NCI-H1092 treated with DMSO at 0.1 percent for 48 hours (cell line): ENCODE measurements at places on chromosomes 4 and X.

GRCh38 chr4:68184923-68185322 lies 55.3 kb upstream of the TMPRSS11F start:
- no peak for DNase-seq

DNA sequence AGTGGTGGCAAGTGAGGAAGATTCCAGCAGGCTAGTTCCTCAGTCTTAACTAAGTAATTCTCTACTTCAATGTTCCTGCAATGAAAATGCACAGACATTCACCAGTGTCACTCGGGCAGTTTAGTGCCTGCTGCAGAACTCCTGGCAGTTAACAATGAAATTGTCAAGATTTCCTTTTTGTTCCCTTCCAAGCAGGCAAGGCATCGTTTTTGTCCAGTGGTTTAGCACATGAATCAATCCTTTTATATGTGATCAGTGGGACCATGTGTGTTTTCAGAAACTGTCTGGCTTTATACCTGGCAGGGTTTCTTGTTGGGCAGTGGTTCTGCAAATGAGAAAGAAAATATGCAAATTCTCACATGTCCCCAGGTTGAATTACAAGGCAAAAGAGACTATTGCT lies 122.2 kb downstream of the GBA3 start:
- DNase-seq = no peak

DNA sequence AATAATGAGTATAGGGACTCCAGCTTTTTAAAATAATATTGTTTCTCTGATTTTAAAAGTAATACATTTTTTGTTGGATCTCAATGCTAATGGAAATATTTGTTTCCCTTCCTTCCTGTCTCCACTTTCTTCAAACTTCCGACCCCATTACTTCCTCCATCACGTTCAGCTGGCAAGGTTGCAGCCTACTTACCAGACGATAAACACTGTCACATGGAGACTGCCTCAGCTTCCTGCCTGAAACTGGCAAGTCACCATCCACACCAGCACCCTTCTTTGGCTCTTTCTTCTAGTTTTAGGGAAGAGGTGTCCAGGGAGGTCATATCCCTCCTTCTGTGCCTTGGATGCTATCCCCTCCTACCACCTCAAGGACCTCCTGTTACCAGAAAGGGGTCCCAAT lies 3.4 kb upstream of the INTU start:
- no peak for DNase-seq

GRCh38 chr4:106463622-106464021 lies 95.0 kb upstream of the GIMD1 start:
- DNase-seq = no peak

- DNase-seq = no peak
Observed at GRCh38 chr4:68960294-68961163, 8.9 kb upstream of the UGT2A3 start.

GRCh38 chr4:153083447-153083947 lies 120.7 kb upstream of the TRIM2 start:
- DNase-seq = peak; percentile 87

GRCh38 chr4:119971431-119972084 lies 95.1 kb downstream of the MAD2L1 start:
- DNase-seq = no peak

DNA sequence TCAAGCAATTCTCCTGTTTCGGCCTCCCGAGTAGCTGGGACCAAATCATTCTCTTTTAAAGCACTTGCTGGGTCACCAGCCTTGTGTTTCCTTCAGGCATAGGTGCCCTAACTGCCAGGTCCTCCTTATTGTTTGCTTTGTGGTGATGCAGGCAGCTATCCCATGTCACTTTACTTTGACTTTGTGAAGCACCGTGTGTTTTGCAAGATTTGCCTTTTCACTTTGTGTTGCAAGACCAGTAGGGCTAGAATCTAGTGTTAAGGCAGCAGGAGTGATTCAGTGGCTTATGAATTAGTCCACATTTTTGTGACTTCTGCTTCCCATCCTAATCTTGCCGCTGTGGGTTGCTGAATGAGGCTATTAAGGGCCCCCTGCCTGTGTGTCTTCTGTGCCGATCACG lies 20.2 kb downstream of the SYAP1 start:
- DNase-seq = no peak

- no peak for DNase-seq
Observed at GRCh38 chrX:151722241-151722846, 6.5 kb downstream of the FATE1 start.

DNA sequence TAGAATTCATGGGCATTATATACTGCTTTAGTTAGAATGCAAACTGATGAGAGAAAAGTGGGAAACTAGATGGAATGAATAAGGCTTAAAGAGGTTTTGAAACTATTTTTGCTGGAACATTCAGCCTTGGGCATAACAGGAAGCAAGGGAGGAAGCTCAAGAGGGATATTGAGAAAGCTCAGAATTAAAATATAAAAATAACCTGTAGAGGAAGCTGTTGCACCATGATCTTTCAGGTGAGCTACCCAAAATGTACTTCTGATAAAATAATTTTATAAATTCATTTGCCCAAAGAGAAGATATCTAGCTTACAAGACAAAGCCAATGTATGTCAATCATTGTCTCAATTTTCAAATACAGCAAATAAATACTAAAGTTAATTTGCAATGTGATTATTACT lies 11.3 kb downstream of the GC start:
- no peak for DNase-seq

- DNase-seq = no peak
Observed at GRCh38 chr4:52743444-52744019, 7.7 kb downstream of the ERVMER34-1 start.

DNA sequence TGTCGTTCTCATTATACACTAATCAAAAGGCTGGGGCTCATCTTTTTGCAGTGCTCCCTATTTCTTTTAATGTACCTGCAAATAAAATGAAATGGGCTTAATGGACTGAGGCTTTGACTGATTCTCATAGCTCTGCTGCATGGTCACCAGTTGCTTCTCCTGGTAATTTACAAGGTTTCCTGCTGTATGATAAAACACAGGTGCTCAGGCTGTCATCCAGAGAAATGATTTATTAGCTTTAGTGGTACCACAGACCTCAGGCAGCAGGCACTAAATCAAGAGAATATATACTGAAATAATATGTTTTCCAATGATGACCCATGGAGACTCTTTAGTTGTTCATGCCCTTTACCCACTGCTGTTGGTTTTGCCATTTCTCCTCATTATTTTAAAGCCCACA lies 137.7 kb downstream of the C4orf33 start:
- DNase-seq = no peak
